AG04449 (cell line): ENCODE measurements at places on chromosomes 13 and 19.

GRCh38 chr13:27170221-27170515 is 1.4 kb downstream of the USP12 start:
- DNase-seq: no peak

DNA sequence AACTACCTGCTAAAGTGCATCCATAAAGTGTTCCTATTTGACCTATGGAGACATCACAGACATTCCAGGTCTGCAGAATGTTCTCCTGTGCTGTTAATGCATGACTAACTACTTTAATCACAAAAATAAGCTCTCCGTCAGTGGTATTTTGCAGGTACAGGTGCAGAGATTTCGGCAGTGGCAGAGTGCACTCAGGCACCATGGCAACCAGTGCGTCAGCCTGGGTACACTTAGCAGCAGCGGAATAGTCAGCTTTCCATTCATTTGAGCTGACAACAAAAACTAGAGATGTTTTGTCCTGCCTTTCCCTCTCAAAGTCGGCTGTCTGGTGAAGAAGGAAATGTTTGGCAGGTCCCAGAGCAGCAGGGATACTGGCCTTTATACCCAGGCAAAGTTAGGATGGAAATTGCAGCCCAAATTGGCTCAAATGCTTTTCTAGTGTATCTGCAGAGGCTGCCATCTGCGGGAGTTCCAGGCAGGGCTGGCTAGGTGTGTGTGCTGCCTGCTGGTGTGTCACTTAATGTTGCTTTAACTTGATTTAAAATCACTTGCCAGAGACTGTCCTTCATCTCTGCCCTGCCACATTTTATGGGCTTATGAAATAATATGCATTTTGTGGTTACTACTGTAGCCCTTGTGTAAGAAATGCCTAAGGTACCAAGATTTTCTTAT is 195.8 kb downstream of the RAP2A start:
- no peak for DNase-seq

DNA sequence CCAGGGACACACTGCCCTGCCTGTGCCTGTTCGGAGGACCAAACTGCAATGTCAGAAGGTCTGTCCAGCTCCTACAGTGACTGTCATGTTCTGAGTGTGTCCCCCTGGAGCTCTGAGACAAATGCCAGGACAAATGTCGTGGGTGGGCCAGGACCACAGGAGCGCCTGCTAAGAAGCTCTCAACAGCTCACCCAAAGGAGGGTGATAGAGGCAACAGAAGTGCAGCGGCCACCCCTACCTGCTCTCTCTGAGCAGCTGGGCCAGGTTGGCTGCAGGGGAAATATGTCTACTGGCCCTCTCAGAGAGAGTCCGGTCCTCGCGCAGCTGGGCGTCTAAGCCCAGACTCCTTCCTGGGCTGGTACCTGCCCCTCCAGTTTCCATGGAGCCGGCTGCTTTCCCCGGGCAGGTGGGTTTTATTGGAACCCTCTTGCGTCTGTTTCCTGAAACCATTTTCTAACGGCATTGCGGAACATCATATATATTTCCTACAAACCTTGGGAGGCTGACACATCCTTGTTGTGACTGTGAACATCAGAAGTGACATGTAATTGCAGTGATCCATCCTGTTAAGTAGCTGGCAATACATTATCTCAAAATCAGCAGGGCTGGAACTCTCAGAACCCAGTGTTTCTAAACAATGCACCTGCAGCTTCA is 78.1 kb downstream of the CHST8 start:
- no peak for DNase-seq

DNA sequence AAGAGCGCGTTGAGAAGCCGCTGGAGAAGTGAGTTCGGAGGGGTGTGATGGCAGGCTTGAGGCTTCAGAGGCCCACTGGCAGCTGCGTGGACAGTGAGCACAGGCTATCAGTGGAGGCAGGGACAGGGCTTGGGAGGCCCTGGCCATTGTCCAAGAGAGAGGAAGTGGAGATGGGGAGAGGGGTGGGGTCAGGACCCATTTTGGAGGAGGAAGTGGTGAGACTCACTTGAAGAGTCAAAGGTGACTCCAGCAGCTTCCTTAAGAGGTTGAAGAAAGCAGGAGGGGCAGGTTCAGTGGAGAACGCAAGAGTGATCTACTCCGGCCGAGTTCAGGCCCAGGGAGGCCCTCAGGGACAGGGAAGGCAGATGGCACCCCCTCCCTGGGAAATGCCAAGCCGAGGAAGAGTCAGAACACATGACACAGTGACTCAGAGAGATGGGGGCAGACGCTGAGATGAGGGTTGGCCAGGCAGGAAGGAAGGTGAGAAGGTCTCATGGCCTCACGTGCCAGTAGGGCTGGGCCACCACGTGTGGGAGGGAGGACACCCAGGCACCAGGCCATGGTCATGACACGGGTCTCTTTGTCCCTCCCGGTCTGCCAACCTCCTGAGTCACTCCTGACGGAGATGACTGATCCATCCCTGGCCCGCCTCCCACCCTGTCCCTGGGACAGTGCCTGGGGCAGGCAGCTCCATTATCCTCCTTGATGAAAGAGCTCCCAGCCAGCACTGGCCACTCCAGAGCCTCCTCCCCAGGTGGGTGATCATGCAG is 10.1 kb upstream of the CD22 start:
- DNase-seq: no peak

DNA sequence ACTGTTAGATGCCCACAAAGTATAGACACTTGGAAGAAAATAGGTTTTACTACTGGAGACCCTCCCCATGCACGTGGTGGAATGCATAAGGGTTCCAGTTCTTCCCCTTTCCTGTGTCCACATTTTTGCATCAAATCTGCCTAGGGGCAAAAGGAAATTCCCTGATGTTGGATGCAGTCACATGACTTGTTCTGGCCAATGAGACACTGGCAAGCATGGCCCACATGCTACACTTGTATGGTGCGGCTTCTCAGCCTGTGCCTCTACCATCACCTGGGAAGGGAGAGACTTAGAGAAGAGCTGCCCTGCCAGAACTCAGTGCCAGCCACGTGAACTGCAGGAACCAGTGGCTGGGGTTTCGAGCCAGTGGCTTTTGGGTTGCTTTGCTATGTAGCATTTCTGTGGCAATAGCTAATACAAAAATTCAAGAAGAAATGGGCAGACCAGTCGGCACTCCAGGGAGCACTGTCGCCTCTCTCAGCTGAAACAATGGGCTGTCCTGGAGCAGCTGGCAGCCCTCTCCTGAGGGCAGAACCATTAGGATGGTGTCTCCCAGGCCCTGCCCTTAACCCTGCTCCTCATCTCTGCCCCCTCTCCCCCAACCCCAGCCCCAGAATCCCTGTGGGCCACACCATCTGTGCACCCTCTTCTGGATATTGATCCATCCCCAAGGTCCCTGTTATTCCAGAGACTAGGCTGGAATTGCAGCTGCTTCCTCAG is 634.0 kb downstream of the UQCRFS1 start:
- DNase-seq: no peak

- no peak for DNase-seq
These were observed 38.2 kb downstream of the ATP12A start for GRCh38 chr13:24718192-24718965.

DNA sequence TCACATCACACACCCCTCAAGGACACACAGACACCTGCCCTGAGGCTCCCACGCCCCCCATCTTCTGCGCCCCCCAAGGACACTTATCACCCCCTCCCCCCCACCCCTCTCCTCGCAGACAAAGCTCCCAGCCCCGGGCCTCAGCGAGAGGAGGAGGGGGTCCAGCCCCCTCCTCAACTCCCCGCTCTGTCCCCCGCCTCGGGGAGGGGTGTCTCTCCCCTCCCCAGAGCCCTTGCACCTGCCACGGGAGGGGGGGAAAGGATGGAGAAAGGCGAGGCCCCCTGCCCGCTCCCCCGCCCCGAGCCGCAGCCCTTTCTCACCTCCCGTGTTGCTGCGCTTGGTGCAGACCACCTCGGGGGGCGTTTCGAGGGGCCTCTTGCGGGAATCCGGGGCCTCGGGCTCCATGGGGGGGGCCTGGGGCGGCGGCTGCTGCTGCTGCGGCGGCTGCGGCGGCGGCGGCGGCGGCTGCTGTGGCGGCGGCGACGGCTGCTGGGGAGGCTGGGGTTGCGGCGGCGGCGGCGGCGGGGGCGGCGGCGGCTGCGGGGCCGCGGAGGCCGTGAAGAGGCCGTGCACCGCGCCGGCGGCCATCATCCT is 621 bp downstream of the NOVA2 start:
- no peak for DNase-seq

- DNase-seq: no peak
These were observed 4.1 kb upstream of the C1QTNF9B start for GRCh38 chr13:23901365-23901764.

GRCh38 chr13:95337597-95337996 is 36.3 kb upstream of the ABCC4 start:
- DNase-seq: no peak

DNA sequence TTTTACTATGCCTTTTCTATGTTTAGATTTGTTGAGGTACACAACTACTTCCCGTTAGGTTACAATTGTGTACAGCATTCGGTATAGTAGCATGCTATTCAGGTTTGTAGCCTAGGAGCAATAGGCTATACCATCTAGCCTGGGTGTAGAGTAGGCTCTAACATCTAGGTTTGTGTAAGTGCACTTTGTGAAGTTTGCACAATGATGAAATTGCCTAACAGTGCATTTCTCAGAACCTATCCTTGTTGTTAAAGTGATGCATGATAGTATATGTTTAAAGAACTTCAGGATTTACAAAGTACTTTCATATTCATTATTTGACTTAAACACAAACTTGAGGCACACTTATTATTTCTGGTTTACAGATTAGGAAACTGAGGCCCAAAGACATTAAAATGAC is 11.5 kb upstream of the SERPINE3 start:
- no peak for DNase-seq

DNA sequence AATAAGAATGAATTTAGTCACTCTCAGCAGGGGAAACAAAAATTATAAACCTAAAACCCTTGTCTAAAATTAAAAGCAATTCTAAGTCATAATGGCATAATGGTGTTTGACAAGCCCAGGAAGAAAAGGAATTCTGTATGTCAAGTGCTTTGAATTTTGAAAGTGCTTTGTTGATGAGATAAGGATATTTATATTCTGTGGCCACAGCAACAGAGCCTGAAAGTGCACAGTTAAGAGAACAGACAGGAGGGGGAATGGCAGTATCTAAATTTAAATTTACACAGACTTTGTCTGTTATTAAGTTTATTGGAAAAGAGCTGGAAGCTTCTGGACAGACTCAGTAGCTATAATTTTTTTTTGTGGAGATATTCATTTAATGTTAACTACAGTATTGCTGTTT is 69.8 kb downstream of the OLFM4 start:
- DNase-seq: no peak

DNA sequence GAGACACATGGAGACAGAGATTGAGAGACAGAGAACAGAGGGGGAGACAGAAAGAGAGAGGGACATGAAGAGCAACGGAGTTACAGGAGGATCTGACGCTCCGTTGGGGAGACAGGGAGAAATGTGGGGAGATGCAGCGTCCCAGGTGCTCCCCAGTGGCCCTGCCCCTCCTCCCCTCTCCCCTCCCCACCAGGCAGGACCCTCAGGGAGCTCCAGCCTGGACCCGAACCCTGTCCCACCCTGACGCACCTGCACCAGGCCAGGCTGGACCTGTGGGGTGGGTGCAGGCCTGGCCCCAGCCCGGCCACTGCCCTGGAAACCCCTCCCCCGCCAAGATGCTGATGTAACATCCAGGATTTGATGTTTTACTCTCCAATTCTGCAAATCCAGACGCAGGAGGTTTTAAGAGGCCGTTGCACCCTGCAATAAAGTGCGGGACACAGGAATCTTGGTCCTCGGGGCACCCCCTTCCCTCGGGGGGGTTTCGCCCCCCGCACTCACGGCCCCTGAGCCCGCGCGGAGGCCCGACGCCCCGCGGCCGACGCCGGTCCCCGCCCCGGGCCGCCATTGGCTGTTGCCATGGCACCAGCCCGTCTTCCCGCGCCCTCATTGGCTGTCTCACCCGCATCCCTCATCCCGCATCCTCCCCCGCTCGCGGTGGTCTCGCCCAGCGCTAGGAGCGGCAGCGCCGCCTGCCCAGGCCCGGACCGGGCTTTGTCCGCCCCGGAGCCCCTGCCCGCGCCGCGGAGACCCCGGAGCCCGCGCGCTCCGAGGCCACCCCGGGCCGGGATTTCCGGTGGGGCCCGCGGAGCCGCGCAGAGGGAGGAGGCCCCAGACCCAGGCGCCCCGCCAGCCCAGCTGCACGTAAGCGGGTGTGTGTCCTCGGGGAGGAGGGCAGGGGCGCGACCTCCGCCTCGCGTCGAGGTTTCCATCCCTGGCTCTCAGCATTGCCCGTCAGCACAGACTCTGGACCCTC is at the start of gene APC2:
Gene APC2 (plus strand): TSS at position 655 of the 976 bp plus-strand sequence. CDS start 2,881 bp downstream, outside the sequence.
- no peak for DNase-seq

- DNase-seq: no peak
These were observed 42.1 kb downstream of the NAA16 start for GRCh38 chr13:41352935-41353840.

DNA sequence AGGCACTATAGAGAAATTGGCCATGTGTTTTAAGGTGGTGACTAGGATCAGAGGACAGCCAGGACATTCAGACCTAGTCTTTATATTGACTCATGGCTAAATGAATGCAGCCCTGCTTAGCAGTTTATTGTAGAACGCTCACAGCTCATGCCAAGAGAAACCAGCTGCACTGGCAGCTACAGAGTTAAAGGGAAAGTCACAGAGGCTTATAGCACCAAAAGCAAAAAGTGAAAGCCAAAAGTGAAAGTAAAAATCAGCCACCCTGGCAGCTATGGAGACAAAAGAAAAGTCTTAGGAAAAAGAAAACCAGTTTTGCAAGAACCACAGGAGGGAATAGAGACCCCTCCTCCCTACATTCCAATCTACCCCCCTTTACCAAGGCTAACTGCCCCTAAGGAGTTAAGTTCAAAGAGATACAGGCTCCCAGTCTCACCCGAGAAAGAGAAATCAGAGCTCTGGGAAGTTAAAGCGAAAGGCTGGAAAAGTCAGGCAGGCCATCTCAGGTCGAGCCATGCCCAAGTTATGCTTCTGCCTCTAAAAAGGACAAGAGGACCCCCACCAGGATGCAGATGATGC is 99.0 kb downstream of the ZNF429 start:
- no peak for DNase-seq

- no peak for DNase-seq
These were observed 16.0 kb downstream of the PIP5K1C start for GRCh38 chr19:3684054-3684816.

DNA sequence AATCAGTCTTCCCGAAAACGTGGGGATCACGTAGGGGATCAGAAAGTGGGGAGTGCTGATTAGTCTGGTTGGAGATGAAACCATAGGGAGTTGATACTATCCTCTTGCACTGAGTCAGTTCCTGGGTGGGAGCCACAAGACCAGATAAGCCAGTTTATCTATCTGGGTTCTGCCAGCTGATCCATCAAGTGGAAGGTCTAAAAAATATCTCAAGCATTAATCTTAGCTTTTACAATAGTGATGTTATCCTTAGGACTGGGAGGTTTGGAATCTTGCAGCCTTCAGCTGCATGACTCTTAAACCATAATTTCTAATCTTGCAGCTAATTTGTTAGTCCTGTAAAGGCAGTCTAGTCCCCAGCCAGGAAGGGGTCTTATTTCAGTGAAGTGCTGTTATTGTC is 2474.2 kb downstream of the PCDH9 start:
- DNase-seq: no peak

DNA sequence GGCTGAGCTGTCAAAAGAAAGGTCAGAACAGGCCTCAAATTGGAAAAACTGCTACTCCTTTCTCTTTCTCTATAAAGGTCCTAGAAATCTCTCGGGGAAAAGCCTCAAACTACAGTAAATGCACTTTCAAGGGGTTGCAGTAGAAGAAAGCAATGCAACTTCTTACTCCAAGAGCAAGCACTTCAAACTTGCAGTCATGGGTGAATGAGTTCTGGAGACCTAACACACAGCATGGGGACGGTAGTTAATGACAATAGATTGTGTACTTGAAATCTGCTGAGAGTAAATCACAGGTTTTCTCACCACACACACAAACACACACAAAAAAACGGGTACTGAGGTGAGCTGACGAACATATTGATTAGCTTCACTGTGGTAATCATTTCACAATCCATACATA is 11.8 kb downstream of the TUBGCP3 start:
- no peak for DNase-seq
